ENCODE measurements at places on chromosomes 11 and 22.

- no peak for DNase-seq
Observed at GRCh38 chr22:41612603-41613306, 8.1 kb downstream of the DESI1 start.

DNA sequence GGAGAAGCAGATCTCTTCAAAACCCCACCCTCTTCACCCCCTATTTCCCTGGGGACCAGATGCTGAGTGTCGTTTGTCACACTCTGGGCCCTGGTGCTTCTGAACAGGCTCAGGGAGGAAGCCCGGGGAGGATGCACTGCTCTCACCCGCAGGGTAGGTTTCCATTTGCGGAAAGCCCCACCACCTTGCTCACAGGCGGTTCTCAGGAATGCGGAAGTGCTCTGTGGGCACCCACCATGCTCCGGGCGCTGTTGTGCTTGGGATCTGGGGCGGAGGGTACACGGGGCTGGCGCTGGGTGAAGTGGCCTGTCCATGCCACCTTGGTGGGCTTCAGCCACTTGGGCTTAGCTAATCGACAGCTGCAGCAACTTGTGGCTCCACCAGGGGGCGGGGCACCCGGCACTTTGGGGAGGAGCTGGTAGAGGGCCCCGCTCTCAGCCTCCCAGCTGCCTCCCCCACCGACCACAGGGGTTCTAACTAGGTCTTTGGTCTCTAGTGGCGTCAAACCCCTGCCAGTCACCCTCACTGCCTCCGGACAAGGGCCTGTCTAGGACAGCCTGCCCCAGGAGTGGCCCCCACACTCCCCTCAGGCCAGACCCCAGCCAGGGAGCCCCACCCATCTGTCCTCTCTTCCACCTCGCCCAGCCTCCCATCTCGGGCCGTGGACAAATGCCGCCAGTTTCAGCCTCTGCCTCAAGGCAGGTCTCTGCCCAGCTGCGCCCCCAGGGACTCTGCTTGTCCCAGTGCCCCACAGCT is 7.4 kb downstream of the NDUFV1 start:
- DNase-seq: peak; percentile 72

GRCh38 chr11:19728436-19728835 is 15.8 kb downstream of the NAV2 start:
- peak; percentile 27 for DNase-seq

DNA sequence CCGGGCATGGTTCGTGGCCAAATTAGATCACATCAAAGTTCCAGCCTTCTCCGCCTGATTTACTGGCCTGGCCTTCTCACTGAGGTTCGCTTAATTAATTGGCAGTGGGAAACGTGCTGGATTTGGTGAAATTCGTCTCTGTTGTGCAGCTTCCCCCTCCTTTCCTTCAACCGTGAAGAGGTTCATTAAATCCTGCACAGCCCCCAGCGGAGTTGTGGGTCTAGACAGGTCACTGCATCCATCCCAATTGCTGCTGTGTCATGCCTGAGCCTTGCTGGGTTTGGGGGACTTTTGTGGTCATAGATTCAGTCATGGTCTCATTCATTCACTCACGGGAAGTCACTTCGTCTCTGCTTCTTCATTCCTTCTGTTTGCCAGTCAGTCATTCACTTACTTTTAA is 90.0 kb downstream of the INSC start:
- no peak for DNase-seq

DNA sequence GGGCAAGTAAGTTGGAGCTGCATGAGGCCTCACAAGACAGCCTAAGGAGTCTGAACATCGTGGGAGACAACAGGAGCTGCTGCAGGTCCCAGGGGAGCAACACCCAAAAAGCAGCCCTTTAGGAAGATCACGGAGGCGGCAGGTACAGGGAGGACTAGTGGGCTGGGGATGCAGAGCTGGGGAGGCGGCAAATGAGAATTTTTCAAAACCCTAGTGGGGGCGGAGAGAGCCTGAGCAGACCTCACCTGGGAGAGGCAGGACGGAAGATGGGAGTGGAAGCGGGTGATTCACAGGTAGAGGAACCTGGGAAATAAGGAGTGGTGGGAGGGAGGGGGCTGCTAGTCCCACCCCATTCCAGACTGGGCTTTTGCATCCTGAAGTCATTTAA is 42.1 kb downstream of the DKK3 start:
- no peak for DNase-seq

GRCh38 chr22:44954149-44954548 is 55.7 kb downstream of the PHF21B start:
- DNase-seq: no peak

- peak; percentile 38 for DNase-seq
Observed at GRCh38 chr11:88414385-88414861, 76.9 kb upstream of the CTSC start.

DNA sequence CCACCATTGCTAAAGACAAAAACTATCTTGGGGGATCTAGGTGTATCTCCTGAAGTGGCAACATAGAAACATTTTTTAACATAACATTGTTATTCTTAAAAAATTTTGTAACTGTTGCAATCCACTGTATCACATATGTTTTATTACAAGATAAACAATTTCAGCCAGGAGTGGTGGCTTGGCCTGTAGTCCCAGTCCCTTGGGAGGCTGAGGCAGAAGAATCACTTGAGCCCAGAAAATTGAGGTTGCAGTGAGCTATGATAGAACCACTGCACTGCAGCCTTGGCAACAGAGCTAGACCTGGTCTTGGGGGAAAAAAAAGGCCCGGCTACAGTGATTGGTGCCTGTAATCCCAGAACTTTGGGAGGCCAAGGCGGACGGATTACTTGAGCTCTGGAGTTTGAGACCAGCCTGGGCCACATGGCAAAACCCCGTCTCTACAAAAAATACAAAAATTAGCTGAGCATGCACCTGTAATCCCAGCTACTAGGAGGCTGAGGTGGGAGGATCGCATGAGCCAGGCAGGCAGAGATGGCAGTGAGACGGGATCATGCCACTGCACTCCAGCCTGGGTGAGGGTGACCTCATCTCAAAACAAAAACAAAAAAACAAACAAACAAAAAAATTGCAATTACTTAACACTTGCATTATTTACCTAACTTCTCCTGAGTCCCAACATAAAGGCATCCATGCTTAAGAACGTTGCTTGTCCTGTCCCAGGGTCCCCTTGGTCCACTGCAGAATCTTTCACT is 1.5 kb upstream of the DEPDC5 start:
- DNase-seq: no peak

- no peak for DNase-seq
Observed at GRCh38 chr11:65538915-65539743, 14.2 kb downstream of the SCYL1 start.

DNA sequence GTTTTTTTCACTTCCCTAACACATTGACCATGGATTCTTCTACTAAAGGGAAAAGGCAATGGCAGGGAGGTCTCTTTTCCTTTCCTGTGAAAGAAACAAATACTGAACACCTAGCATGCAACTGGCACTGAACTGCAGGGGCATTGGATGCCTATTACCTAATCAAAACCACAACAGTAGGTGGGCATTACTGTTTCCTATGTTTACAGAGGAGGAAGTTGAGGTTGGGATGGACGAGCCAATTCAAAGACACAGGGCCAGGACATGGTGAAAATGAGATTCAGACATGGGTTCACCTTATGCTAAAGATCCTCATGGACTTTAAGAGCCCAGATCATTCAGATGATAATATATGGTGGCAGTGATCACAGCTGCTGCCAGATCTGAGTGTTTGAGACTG is 407.0 kb downstream of the MIAT start:
- no peak for DNase-seq

DNA sequence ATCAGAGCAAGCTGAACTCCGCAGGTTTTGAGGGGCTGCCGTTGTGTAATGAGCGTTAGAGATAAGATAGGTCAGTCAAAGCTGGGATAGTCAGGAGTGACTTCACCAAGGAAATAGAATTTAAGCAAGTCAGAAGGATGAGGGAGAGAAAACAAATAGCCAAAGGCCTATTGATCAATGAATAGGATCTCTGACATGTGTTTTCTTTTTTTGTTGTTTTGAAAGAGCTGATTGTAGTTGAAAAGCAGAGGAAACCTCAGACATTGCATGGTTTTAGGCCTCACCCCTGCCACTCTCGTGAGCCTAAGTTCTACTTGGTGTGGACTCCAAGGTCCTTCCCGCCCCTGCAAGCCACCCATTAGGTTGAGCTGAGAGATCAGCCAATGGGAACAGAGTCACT is 3.2 kb downstream of the EIF3L start:
- DNase-seq: no peak

GRCh38 chr11:95975343-95975742 is 51.4 kb upstream of the MTMR2 start:
- no peak for DNase-seq

DNA sequence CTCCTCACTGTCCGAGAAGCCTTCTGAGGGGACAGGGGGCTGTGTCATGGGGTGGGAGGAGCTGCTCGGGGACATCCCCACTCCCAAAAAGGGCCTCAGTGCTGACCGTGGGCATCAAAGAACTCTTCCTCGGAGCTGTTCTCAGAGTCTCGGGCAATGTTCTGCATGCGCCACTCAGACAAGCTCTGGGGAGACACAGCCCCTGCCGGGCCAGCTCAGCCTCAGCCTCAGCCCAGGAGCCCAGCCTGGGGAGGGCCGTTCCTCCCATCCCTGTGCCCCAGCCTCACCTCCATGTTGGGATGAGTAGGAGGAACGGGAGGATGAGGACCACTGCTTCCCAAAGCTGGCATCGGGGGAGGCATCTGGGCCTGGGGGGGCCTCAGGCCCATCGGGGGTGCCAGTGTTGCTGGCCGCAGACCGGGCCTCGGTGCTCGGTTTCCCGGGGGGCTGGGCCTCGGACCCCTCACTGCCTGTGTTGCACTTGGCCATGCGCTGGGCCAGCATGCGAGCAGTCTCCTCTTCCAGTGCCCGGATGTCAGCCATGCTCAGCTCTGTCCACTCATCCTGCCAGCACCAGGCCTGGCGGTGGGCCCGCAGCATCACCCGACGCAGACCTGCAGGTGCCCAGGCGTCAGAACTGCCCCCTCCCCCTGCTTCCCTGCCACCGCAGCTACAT is 5.2 kb downstream of the PITPNM1 start:
- no peak for DNase-seq

DNA sequence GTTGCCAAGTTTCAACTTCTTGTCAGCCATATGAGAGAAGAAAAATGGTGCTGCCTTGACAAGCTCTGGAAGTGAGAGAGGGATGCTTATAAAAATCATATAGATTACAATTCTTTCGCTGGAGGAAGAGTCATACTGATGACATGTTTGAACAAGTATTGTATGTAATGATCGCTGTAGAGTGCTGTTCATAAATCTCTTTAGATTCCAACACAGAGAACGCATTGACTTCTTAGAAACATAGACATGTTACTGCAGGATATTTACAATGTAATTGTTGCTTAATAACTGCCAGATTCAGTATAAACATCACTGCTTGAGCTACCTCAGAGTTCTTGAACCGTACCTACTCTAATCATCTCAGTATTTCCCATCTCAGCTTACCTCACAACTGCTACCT is 571.6 kb downstream of the LUZP2 start:
- DNase-seq: no peak

- DNase-seq: no peak
Observed at GRCh38 chr22:31540966-31541365, 44.6 kb downstream of the SFI1 start.

- DNase-seq: peak; percentile 57
Observed at GRCh38 chr11:128174465-128175291, 412.7 kb downstream of the ETS1 start.

DNA sequence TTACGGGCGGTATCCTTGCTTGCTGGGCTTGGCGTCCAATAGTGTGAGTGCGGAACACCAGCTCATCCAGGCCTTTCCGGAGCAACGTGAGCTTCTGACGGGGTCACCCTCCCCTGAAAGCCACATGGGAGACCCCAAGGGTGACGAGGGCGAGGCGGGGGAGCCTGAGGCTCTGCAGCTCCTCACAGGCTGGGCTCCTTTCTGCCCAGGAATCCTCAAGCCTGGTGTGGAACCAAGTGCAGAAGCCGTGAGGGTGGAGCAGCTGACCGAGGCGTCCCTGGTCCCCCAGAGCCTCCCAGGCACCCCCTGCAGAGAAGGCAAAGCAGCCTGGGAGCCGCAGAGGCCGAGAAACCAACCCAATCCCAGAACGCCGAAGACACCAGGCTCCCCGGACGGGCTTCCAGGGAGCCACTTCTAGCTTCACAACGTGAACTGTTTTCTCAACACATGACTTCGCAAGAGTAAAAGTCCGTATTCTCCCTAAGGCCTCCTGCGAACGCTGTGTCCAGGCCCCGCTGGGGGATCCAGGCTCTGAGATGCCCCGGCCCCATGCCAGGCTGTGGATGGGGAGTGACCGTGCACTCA is 530.3 kb downstream of the BRD1 start:
- DNase-seq: no peak

DNA sequence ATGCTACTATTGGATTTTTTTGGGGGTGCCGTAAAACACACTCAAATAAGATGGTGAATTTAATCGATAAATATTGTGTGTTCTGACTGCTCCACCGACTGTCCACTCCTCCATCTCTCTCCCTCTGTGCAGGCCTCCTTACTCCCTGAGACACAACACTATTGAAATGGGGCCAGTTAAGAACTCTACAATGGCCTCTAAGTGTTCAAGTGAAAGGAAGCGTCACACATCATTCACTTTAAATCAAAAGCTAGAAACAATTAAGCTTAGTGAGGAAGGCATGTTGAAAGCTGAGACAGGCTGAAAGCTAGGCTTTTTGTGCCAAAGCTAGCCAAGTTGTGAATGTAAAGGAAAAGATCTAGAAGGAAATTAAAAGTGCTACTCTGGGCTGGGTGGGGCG is 156.7 kb downstream of the CTTN start:
- no peak for DNase-seq

GRCh38 chr11:113532697-113533424 is 57.7 kb upstream of the DRD2 start:
- peak; percentile 86 for DNase-seq

- no peak for DNase-seq
Observed at GRCh38 chr11:102561636-102562035, 31.1 kb upstream of the MMP7 start.

DNA sequence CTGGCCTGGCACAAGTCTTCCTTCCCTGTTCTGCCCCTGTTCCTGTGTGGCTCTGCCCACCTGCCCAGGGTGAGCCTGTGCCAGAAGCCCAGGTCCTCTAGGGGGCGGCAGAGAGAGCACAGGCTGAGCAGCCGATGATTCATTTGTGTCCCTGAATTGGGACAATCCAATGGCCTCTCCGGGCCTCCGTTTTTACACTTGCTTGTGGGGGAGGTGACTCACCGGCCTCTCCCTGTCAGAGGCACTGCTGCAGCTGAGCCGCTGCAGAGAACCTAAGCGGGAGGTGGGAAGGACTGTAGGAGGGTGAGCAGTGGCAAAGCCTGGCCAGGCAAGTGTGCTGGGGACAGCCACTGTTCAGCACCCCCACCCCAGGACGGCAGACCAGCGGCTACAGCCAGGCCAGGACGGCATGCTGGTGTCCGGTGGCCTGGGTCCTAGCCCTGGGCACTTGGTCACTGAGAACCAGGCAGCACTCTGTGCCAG is 65.2 kb upstream of the LMO1 start:
- peak; percentile 81 for DNase-seq

DNA sequence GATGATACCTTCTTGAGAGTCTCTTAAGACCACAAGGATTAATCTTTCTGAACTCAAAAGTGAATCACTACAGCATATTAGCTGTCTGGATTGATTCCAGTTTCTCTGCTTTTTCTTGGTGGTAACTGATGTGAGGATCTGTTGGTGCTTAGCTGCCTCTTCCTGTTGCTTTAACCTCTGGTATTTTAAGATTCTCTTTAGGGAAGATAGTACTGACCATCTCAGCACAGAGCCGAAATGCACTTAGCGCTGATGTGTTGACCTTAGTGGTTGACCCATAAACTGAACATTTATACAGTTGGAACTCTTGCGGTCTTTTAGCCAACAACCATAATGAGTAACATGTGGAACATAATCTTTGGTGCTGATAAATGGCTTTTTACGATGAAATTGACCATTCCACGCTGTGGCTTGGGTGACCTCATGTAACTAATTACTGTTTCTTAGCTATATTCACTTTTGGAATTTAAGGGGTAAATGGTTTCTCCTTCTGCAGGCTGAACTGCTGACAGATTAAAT is 33.7 kb downstream of the APLP2 start:
- DNase-seq: peak; percentile 78

Data from adipocyte (in vitro differentiated cells).